WERI-Rb-1 (cell line): ENCODE measurements at places on chromosomes 3 and 15.

DNA sequence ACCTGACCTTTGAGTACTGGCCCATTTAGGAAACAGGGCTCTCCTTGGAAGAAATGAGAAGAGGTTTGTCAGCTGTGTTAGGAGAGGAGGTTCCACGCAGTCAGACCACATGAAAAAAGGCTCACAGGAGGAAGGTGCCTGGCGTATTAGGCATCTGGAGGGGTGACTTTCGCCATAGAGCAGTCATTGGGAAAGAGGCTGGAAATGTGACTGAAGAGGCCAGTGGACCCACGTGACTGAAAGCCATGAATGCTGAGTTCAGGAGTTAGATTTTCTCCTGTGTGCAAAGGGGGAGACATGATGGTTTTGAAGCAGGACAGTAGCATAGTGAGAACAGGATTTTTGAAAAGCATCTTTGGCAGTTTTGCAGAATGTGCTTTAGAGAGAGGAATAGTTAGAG, 29.7 kb upstream of the RNF7 start:
- no peak for DNase-seq

GRCh38 chr3:183878071-183878470, 6.6 kb downstream of the PARL start:
- DNase-seq: no peak

GRCh38 chr3:98902351-98902740, 851 bp upstream of the DCBLD2 start:
- DNase-seq: no peak

GRCh38 chr15:44207643-44208042, 12.6 kb upstream of the FRMD5 start:
- DNase-seq: no peak

DNA sequence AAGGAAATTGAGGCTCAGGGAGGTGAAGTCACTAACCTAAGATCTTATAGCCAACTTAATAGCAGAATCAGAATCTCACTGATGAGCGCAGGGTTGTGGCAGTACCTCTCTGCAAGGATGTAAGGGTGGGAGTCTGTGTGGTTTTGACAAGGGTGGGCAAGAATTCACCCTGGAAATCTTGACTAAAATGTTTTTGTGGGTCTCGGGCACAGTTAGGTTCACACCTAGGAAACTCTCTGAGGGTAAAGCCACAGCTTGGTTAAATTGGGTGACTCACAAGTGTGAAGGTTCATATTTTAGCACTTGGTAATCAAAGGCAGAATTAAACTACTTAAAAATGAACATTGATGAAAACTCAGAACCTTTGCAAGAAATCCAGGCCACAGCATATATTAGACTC, 178.2 kb upstream of the EOMES start:
- DNase-seq: no peak

GRCh38 chr3:190582667-190583066, 68.8 kb downstream of the IL1RAP start:
- no peak for DNase-seq

DNA sequence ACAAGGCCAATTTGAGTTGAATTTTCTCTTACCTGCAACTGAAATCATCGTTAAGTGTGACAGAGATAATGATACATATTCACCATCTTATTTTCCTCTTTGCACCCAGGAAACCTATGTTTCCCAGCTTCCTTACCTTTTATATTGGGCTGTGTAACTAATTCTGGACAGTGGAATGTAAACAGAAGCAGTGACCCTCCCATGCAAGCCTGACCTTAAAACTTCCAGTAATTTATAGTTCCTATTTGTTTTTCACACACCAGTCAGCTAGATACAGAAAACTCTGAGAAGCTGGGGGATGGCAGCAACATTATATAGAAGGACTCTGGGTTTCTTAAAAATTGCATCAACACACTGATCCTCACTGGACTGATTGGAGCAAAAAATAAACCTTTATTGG, 4.5 kb upstream of the ZNF280D start:
- no peak for DNase-seq
